Activated CD4-positive, alpha-beta T cell treated with anti-CD3 and anti-CD28 coated beads for 36 hours (primary cell): ENCODE measurements at places on chromosomes 16 and 17. TPM values are rescaled to one million over a fixed set of nuclear protein-coding genes. Genes with fewer than 3 reads are reported as not detected.

Gene PROCA1
- 4.5 TPM for total RNA-seq

Gene TPSG1
- not detected for total RNA-seq

GRCh38 chr17:50495217-50495823, 12.9 kb upstream of the MYCBPAP start:
- no peaks in the 10 kb centered on the region for H3K36me3 ChIP-seq
- H3K4me3 ChIP-seq = no peak overlapping the region
- H3K27me3 ChIP-seq = no peaks in the 10 kb centered on the region
- H3K4me1 ChIP-seq = no peaks in the 10 kb centered on the region
- no peak for DNase-seq
- H3K27ac ChIP-seq = no peak overlapping the region

Gene OR3A3
- total RNA-seq = not detected

DNA sequence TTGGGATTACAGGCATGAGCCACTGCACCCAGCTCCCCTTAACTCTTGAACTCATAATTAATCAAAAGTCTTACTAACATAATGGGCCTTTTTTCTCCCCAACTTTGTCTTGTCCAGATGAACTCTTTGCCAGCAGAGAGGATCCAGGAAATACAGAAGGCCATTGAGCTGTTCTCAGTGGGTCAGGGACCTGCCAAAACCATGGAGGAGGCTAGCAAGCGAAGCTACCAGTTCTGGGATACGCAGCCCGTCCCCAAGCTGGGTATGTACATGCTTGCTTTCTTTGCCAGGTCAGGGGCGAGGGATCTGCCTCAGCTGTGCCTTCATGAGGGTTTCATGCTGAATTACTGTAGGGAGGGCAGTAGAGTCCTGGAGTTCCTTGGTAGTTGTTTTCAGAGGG, 25.3 kb downstream of the NMT1 start:
- no peak overlapping the region for H3K4me3 ChIP-seq
- H3K27me3 ChIP-seq = no peaks in the 10 kb centered on the region
- H3K27ac ChIP-seq = no peak overlapping the region
- H3K36me3 ChIP-seq = peaks cover 32% of the 10 kb centered on the region
- H3K4me1 ChIP-seq = no peaks in the 10 kb centered on the region
- DNase-seq = no peak

Gene CPSF4L
- total RNA-seq = not detected

Gene TEKT1
- not detected for total RNA-seq

GRCh38 chr16:28098171-28098958, 34.9 kb upstream of the GSG1L start:
- H3K36me3 ChIP-seq = peaks cover 47% of the 10 kb centered on the region
- no peak overlapping the region for H3K4me3 ChIP-seq
- H3K27me3 ChIP-seq = no peaks in the 10 kb centered on the region
- no peak overlapping the region for H3K27ac ChIP-seq
- H3K4me1 ChIP-seq = no peaks in the 10 kb centered on the region

DNA sequence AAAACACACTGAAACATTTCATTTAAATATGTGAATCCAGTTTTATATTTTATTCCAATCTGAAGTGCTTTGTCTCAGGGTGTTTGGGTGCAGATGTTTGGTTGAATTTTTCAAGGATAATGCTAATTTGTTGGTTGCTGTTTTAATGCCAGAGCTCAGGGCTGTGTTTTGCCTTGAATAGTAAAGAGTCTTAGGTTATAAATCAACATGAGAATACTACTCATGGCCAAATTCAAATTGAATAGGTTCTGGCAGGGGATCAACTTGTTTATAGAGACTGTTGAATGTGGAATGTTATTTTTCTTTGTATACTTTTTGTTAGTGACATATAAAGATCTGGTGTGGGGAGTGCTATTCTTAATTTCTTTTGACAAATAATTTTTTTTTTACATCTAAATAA, 18.8 kb downstream of the TOM1L1 start:
- H3K4me3 ChIP-seq = no peak overlapping the region
- no peak for DNase-seq
- H3K4me1 ChIP-seq = no peaks in the 10 kb centered on the region
- no peaks in the 10 kb centered on the region for H3K36me3 ChIP-seq
- peaks cover 1% of the 10 kb centered on the region for H3K27me3 ChIP-seq

GRCh38 chr16:85632709-85633437, 19.8 kb downstream of the GSE1 start:
- no peaks in the 10 kb centered on the region for H3K36me3 ChIP-seq
- H3K4me3 ChIP-seq = no peak overlapping the region
- H3K4me1 ChIP-seq = peaks cover 2% of the 10 kb centered on the region
- H3K27me3 ChIP-seq = no peaks in the 10 kb centered on the region
- no peak overlapping the region for H3K27ac ChIP-seq

DNA sequence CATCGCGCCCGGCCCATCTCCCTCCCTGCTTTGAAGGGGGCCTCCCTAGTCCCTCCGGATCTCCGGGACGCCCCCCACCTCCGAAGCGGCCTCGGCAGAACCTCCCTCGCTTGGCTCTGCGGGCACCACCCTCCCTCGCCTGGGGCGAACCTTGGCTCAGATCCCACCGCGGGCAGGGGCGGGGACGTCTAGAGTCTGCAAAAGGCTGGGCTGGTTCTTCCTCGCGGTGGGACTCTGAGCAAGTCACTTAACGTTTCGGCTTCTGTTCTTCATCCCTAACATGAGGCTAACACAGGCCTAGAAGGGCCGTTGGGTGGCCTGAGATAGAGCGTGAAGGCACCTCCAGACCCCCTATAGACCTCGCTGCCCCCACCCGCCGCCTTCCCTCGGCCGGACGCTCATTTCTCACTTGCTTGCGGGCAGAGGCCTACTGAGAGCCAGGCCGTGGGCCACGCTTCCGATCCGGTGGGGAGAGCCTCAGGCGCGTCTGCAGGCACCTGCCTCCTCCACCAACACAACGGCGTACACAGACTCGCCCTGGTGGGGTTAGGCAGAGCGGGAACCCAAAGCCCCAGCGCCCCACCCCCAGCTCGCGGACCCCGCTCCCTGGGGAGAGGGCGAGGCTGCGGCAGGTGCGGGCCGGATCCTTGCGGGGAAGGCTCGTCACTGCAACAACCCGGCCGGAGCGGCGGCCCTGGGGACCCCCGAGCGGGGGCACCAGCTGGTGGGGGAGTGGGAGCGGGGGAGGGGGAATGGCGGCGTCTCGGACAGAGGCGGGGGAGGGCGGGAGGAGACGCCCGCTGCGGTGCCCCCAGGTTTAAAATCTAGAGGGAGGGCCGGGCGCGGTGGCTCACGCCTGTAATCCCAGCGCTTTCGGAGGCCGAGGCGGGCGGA, 5.4 kb downstream of the MYO1C start:
- peak; percentile 86 for DNase-seq
- H3K27ac ChIP-seq = peak overlapping the region; percentile 77
- peaks cover 3% of the 10 kb centered on the region for H3K36me3 ChIP-seq
- H3K4me1 ChIP-seq = peaks cover 37% of the 10 kb centered on the region
- H3K4me3 ChIP-seq = peak overlapping the region; percentile 71

DNA sequence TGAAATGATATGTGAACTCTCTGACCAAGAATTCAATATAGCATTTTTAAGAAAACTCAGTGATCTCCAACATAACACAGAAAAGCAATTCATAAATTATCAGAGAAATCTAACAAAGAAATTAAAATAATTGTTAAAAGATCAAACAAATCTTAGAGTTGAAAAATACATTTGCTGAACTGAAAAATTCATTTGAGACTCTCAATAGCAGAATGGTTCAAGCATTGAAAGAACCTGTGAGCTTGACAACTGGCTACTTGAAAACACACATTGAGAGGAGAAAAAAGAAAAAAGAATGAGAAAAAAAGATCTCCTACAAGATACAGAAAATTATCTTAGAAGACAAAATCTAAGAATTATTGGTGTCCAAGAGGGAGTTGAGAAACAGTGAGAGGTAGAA, 203.5 kb downstream of the CEP112 start:
- H3K4me1 ChIP-seq = no peaks in the 10 kb centered on the region
- H3K4me3 ChIP-seq = no peak overlapping the region
- no peak overlapping the region for H3K27ac ChIP-seq
- no peak for DNase-seq
- peaks cover 2% of the 10 kb centered on the region for H3K36me3 ChIP-seq

DNA sequence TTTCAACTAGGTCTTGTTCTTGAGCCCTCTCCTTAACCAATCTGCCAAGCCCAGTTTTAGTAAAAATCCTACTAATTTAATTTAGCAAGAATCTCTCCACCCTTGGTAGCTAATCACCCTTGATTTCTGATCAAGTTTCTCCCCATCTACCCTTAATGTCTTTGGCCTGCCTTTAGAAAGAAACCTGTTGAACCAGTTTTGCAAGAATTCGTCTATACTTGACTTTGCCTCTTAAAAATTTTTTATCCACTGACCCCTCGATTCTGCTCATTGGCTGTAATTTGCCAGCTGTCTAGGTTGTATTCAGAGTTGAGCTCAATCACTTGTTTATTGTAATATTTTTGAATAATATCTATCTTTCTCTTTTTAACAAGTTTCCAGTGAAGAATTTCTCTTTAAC, 1138.5 kb downstream of the CDH11 start:
- H3K27ac ChIP-seq = no peak overlapping the region
- H3K36me3 ChIP-seq = no peaks in the 10 kb centered on the region
- no peak for DNase-seq

Gene KRTAP9-1
- total RNA-seq = not detected

- peaks cover 8% of the 10 kb centered on the region for H3K4me1 ChIP-seq
- no peak overlapping the region for H3K27ac ChIP-seq
- no peak for DNase-seq
- H3K27me3 ChIP-seq = no peaks in the 10 kb centered on the region
Observed at GRCh38 chr17:47808036-47808829, 13.4 kb downstream of the OSBPL7 start.

DNA sequence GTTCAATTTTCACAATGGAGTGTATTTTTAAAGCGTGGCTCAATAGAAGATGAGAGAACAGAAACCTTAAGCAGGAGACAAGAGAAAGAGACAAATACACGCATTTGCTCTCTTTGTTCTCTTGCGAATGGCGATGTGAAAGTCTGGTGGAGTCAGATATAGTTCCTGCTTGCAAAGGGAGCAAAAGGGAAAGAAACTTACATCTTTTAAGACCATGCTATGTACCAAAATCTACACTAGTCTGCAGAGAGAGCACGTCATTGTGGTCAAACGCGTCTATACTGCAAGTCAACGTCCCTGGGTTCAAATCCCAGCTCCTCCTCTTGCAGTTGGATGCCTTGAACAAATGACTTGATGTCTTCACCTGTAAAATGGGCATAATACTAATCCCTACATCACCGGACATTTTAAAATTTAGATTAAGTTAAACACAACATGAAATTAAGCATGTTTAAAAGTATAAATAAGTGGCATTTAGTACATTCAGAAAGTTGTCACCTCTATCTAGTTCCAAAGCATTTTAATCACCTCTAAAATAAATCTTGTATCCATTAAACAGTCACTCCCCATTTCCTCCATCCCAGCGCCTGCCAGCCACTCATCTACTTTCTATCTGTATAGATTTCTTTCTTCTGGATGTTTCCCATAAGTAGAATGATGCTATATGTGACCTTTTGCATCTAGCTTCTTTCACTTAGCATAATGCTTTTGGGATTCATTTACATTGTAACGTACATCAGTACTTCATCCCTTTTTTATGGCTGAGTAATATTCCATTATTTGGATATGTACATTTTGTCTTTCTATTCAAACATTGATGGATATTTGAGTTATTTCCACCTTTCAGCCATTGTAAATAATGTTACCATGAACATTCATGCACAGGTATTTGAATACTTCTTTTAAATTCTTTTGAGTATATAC, 406.9 kb downstream of the TMEM114 start:
- H3K27ac ChIP-seq = no peak overlapping the region
- no peaks in the 10 kb centered on the region for H3K36me3 ChIP-seq
- DNase-seq = no peak
- H3K4me1 ChIP-seq = no peaks in the 10 kb centered on the region
- no peak overlapping the region for H3K4me3 ChIP-seq
- no peaks in the 10 kb centered on the region for H3K27me3 ChIP-seq

DNA sequence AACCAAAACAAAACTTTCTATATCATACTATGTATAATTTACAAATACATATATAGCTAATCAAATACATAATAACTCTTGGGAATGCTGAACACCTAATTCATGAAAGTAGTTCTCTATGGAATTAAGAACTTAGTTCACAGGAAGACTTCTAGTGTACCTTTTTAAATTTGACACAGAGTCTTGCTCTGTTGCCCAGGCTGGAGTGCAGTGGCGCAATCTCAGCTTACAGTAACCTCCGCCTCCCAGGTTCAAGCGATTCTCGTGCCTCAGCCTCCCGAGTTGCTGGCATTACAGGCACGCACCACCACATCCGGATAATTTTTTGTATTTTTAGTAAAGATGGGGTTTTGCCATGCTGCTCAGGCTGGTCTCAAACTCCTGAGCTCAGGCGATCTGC, 24.7 kb downstream of the RFWD3 start:
- H3K36me3 ChIP-seq = peaks cover 37% of the 10 kb centered on the region
- DNase-seq = no peak
- no peak overlapping the region for H3K27ac ChIP-seq
- no peaks in the 10 kb centered on the region for H3K4me1 ChIP-seq
- H3K4me3 ChIP-seq = no peak overlapping the region

- DNase-seq = peak; percentile 70
- H3K27ac ChIP-seq = no peak overlapping the region
- no peaks in the 10 kb centered on the region for H3K36me3 ChIP-seq
- peak overlapping the region; percentile 68 for H3K4me3 ChIP-seq
Observed at GRCh38 chr16:57092786-57093411, 516 bp downstream of the CPNE2 start.
